CD4-positive, alpha-beta T cell treated with Interleukin-17A for 1 hour (primary cell): ENCODE measurements at places on chromosomes 3 and 15.

- DNase-seq = no peak
These were observed 79.7 kb downstream of the STAG1 start for GRCh38 chr3:136672457-136672856.

GRCh38 chr15:31262901-31263671 lies 63.5 kb upstream of the KLF13 start:
- DNase-seq = peak; percentile 30

- no peak for DNase-seq
These were observed 17.0 kb downstream of the RPL39L start for GRCh38 chr3:187122261-187122660.

GRCh38 chr15:97672586-97672985 lies 287.9 kb upstream of the ARRDC4 start:
- no peak for DNase-seq

- no peak for DNase-seq
These were observed 34.4 kb downstream of the GLCE start for GRCh38 chr15:69194854-69195253.

DNA sequence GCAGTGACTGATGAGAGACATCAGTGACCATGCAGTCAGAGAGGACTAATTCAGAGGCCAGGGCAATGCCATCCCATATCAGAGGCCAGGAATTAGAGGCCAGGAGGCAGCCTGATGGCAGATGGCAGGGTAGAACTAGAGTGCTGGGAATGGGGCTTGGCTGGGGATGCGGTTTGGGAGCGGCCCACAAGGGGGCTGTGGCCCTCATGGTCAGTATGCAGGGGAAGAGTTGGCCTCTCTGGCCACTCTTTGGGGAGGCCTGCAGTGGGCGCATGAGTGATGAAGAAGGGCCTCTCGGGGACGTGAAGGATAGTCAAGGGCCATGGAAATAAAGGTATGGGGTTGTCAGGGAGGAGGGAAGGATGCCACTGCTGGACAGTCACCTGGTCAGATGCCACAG lies 101.7 kb downstream of the EEFSEC start:
- no peak for DNase-seq

DNA sequence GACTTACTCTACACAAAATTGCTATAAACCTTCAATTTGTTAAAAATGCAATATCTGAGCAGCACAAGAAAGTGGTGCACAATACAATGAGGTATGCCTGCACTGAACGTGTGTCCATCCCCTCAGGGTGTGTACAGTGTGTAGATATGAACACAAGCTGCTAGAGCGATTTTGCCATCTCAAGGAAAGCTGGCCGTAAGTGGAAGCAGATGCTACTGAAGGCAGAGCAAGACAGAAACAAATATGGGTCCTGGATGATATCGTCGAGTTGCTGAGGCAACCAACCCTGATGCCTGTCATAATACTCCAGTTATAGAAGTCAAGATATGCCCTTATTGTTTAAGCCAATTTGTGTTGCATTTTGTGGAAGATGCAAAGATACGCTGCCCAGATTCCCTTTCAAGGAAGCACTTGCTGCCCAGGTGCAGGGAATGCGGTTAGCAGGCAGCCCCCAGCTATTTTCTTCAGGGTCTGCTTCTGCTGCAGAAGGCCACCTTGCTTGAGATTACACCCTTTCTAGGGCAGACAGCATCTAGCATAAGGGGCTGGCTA lies 25.8 kb upstream of the EHHADH start:
- DNase-seq = no peak

DNA sequence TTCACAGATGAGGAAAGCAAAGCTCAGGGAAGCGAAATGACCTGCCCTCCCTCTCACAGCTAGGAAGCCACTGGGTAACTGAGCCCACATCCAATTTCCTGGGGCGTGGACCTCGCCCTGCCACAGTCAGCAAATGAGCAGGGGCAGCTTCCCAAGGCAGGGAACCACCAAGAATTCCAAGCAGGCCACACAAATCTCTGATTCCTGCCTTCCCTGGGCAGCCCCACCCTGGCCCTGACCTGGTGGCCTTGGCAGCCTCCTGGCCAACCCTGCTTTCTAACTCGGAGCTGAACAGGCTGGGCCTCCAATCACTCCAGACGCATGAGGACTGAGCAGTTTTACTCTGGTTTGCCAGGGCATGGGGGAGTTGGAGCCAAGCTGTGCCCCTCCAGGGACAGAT lies 203.7 kb upstream of the TLE3 start:
- no peak for DNase-seq

GRCh38 chr15:79988448-79989117 lies 17.6 kb upstream of the BCL2A1 start:
- DNase-seq = no peak

- peak; percentile 86 for DNase-seq
These were observed 469.6 kb upstream of the DPPA4 start for GRCh38 chr3:109806929-109807328.

DNA sequence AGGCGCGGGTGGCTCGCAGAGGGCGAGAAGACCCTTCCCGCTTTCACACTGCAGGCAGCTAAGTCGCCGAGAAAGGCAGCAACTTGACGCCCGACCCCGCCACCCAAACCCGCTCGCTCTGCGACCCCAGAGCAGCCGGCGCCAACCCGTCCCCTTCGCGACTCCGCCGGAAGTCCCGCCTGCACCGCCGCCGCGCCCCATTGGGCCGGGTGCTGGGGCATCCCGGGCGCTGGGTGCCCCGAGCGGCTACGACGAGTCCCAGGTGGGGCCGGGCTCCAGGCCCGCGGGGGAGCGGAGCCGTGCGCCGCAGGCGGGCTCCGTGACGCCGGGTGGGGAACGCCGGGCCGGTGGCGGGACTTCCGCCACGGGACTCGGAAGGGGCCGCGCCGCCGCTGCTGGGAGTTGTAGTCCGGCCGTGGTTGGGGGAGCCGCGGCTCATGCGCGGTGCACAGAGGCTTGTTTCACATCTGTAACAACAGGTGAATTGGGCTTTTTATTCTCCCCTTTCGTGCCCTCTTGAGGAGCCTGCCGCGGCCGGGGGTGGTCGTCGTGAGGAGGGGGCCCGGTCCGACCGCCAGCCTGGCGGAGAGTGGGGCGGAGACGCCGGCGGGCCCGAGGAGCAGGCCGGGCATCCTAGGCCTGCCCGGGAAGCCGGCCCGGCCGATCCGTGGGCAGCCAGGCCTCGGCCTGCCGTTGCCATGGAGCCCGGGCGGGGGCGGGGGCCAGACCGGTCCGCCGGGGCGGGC lies at the start of gene DHX30:
Gene DHX30 (plus strand): TSS at position 405 of the 746 bp plus-strand sequence. CDS start 7,546 bp downstream, outside the sequence.
- DNase-seq = peak; percentile 88

GRCh38 chr3:192864941-192865340 lies 52.7 kb downstream of the MB21D2 start:
- no peak for DNase-seq

DNA sequence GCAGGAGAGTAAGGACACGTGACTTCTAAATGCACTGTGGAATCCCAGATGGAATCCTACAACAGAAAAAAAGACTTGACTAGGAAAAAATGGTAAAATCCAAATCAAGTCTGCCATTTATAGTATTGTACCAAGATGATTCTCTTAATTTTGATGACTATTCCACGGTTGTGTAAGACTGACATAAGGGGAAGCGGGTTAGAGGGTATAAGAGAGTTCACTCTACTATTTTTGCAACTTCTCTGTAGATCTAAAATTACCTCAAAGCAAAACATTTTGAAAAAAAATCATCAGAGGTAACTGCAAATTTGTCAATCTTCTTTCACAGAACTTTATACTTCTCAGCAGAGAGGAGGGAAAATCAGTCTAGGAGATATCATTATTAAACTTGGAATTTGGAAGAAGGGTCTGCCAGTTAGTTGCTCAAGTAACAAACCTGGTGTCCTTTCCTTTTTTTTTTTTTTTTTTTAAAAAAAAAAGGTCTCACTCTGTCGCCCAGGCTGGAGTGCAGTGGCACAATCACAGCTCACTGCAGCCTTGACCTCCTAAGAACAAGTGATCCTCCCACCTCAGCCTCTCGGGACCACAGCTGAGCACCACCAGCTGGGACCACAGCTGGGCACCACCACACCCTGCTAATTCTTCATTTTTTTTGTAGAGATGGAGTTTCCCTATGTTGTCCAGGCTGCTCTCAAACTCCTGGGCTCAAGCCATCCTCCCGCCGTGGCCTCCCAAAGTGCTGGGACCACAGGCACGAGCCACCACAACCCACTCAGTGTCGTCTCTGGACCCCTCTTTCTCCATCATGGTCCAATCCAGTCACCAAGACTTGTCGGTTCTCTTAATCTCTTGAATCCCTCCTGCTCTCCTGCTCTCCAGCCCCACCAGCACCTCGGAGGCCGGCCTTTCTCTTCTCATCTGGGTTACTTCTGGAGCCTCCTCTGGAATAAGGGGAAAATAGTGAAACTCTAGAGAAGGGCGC lies 14.9 kb upstream of the HES1 start:
- no peak for DNase-seq

DNA sequence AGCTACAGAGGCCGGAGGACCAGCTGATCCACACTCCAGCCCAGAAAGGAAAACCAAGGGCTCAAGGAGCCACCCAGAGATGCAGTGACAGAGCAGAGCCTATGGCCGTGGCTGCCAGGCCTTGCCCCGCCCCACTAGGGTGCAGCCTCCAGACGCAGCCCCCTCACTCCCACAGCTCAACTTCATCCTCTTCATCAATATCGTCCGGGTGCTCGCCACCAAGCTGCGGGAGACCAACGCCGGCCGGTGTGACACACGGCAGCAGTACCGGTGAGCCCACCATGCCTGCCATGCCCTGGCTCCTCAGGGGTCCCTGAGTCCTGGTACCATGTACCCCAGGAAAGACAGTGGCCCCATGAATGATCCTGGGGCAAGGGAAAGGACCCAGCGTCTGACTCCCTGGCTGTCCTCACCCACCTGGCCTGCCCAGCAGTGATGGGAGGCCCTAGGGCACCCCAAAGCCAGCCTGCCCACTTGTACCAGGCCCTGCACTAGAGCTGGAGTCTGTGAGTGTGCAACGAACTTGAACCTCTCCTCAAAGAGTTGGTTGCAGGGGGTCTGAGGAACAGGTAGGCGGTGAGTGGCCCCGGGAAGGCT lies 24.2 kb downstream of the PTH1R start:
- no peak for DNase-seq

DNA sequence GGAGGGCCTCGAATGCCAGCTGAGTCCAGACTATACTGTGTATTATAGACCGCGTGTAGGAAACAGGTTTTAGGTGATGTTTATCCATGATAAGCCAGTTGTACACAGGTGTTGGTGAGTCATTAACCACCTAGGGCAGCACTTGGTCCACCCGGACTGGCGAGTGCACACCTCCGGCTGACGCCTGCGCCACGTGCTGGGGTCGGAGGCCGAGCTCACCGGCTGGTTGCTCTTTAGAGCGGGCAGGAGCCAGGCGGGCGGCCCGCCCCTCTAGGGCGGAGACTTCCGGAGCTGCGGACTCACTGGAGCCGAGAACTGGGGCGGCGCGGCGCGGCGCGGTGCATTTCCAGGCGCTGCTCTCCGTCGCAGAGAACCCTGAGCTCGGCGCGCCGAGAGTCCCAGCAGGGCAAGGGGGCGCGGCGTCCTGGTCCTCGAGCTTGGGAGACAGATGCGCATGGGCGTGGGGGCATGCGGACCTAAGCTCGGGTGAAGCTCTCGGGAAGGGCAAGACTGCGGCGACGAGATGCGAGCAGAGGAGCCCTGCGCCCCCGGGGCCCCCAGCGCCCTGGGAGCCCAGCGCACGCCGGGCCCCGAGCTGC lies at the start of gene ESYT3:
Gene ESYT3 (plus strand): TSS at position 341 of the 599 bp plus-strand sequence. CDS start 183 bp downstream, at position 524.
- DNase-seq = peak; percentile 23

DNA sequence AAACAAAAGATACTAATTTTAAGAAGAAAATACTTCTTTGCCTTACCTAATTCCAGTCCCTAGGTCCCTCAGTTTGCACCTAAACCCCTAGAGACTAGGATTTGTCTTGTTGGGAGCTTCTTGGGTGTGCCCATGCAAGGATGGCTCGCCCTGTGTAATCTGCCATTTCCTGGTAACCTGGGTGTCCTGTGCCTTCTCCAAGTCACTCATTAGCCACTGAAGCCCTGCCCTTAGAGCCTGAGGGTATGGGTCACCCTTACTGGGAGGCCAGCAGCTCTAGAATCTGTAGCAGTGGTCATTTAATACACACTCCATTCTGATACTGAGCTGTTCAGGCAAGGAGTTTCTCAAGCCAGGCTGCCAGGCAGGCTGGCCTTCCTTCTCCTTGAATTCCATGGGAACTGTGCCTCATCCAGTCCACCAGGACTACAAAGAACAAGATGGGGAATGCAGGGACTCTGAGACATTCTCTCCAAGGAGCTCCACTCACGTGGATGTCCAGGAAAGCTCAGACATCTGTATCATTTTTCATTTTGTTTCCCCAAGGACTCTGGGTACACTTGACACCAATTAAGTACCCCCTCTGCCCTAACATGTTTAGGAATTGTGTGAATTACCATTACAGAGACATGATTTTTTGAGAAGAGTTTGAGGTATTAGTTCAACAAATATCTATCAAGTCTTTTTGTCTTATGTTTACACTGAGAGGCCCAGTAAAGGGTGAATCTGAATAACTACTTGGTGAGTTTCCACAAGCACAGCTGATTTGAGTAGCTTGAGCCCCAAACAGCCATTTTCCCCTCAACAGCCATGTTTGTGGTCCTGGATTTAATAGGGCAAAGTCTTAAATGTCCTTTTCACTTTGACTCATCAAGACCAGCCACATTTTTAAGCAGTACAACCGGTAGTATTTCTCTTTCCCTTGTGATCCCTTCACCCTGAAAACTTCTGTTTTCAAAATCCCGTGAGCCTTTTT lies 52.6 kb downstream of the ARNT2 start:
- no peak for DNase-seq

DNA sequence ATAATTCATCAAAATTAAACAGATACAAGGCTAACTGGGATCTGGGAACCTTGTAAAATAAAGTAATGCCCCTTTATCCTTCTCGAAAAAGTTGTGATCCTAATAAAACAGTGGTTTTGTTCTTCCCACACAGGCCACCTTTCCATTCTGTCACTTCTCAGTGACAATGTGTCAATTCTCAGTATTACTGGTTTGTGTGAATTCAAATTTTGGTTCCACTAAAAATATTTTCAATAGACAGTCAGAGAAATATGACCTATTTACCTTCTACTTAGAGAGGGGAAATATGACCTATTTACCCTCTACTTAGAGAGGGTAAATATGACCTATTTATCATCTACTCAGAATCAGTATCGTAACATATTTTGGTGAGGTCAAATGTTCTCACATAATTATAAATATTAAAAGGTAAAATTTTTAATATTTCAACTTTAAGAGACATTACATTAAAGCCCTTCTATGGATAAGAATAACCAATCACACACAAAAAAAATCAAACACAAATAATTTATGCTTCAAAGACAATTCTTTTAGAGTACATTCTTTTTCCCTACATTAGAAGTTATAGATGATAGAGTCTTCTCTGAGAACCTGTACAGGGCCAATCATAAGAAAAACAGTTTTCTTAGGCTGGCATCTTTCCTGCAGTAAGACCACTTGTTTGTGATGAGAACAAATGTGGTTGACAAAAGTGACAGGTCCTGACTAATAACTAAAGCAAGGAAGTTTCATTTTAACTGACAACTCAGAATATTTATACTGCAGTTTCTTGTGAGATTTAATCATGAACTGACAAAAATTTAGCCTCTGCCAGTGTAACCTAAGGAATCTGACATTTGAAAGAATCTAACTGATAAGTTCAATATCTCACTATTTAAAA lies 323.3 kb downstream of the DIPK2A start:
- DNase-seq = no peak
